Activated naive CD4-positive, alpha-beta T cell treated with anti-CD3 and anti-CD28 coated beads, Interleukin-2, amount 50 U/mL, for 16 hours (primary cell): ENCODE measurements at places on chromosomes 1 and 21.

DNA sequence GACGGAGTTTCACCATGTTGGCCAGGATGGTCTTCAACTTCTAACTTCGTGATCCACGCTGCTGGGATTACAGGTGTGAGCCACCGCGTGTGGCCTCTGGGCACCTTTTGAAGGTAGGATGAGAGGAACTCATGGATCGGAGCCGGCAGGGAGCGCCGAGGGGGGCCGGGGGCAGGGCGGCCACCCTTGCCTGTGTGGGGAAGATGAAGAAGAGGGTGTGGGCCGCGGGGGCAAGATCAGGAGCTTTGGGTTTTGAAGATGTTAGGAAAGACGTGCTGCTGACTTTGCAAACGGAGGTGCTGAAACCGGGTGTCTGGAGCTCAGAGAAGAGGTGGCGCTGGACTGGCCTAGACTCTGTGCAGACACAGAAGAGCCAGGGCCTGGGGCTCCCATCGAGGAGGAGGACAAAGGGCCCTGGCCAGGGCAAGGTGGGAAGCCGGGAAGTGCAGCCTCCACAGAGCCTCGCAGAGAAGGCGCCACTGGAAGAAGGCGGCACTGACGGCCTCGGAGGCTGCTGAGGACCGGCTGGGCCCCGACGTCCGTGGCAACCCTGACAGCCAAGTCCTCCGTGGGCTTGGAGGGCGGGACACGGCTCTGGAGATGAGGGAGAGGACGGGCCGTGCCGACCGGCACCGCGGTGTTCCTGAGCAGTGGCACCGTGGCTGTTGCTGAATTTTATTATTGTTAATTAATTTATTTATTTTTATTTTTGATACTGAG lies 13.7 kb downstream of the RNF223 start:
- DNase-seq = no peak

- no peak for DNase-seq
Measured at GRCh38 chr1:157056269-157056668, 10.7 kb upstream of the ARHGEF11 start.

GRCh38 chr1:107359472-107360241 lies 218.8 kb downstream of the NTNG1 start:
- no peak for DNase-seq

DNA sequence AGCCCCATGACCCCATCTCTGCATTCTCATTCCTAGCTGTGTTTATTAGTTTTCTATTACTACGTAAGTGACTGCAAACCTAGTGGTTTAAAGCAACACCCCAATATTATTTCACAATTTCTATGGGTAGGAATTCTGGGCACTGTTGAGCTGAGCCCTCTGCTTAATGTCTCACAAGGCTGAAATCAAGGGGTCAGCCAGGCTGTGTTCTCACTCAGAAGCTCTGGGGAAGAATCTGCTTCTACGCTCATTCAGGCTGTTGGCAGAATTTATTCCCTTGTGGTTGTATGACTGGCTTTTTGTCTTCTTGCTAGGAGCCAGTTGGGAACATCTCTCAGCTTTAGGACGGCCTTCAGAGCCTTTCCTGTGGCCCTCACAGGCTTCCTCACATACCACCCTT lies 181.0 kb downstream of the GIPC2 start:
- DNase-seq = no peak

- no peak for DNase-seq
Measured at GRCh38 chr1:205171369-205171768, 40.1 kb downstream of the DSTYK start.

DNA sequence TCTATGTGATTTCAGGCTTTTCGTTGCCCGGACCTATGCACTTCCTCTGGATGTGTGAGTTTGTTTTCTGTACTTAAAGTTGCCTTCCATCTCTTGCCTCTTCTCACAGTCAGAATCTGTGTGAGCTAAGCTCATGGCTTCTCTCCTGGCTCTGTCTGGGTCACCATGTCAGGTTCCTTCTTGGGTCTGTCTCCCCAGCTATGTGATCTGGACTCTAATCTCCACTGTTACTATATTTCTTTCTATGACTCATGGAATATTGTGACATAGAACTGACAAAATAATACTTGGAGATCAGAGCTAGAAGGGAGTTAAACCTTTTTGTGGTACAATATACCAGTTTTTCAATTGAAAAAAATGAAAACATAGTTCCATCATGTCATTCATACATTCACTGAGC lies 172.7 kb upstream of the FGGY start:
- no peak for DNase-seq

- no peak for DNase-seq
Measured at GRCh38 chr1:216528816-216529215, 105.6 kb upstream of the USH2A start.

GRCh38 chr1:42328916-42329496 lies 6.0 kb downstream of the FOXJ3 start:
- no peak for DNase-seq

GRCh38 chr1:96366516-96366915 lies 355.1 kb upstream of the PTBP2 start:
- DNase-seq = no peak

GRCh38 chr1:6590046-6590445 lies 10.3 kb downstream of the ZBTB48 start:
- no peak for DNase-seq
